ENCODE measurements at places on chromosomes 4 and X.

- DNase-seq, result no peak
Observed at GRCh38 chr4:24956091-24956490, 43.2 kb upstream of the CCDC149 start.

GRCh38 chr4:74549936-74550335 lies 105.0 kb downstream of the AREG start:
- DNase-seq, result no peak

DNA sequence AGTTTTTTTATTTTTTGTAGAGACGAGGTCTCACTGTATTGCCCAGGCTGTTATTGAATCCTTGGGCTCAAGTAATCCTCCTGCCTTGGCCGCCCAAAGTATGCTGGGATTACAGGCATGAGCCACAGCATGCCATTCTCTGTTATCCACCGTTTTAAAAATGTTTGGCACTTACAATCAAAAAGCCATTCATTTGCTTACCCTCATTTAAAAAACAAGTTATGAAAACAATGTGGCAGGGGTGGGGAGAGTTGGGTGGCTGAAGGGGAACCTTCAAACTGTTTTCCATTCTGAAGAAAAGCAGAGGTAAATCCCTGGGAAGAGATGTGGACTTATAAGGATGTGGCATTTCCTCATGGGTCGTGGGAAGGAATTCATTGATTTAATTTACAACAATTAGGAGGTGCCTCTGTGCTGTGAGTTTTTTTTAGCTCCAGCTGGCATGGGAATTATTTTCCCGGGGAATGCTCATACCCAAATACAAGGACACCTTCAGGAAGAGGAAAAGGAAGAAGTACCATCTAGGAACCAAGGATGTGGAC lies 103.5 kb downstream of the MID1 start:
- DNase-seq, result no peak

GRCh38 chr4:104210420-104210819 lies 284.3 kb downstream of the CXXC4 start:
- DNase-seq, result no peak

DNA sequence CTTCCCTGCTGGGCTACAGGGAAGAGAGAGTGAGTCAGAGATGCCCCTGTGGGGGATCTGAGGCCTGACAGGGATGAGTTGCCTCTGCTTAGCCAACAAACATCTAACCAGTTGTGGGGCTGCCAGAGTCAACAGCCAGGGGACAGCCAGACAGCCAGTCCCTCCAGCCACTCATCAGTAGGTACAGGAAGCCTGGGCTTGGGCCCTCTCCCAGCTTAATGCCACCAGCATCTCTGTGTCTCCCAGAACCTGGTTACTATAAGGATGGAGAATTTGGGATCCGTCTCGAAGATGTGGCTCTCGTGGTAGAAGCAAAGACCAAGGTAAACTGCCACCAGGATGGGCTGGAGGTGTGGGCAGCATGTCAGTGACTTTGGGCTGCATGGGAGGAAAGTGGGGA lies 17.3 kb upstream of the SASH3 start:
- DNase-seq, result no peak

- no peak for DNase-seq
Observed at GRCh38 chr4:3257556-3258482, 8.9 kb downstream of the MSANTD1 start.

DNA sequence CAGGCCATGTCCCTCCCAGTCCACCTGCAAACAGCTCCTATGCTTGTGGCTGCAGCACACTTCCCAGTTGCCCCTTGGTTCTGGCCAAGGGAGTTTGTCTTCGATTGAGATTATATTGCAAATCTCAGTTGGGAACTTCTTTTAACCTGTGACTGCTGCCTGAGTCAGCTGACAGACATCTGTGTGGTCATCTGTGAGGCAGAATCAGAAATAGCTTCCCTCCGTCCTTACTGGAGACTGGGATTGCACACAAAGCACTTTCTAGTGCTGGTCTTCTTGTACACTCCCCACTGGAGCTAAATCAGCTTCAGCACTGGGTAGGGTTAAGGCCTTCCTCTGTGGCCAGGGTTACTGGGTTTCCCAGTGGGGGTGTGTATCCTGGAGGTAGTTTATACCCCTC lies 34.3 kb downstream of the ZNF330 start:
- no peak for DNase-seq

DNA sequence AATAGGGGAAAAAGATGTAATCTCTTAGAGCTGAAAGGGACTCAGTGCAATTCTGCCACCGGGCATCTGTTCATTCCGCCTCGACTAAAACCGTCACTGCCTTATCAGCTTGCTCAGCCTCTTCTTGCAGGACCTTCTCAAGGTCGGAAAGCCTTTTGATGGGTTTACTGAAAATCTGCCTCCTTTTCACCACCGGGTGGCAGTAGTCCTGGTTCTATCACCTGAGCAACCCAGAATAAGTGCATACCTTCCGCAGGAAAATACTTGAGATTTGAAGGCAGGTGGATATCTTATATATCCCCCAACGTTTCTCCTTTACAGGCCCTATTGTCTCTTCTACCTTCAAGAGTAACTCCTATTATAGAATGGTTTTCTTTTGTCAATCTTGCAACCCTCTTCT lies 103.4 kb upstream of the PAK3 start:
- peak; percentile 6 for DNase-seq

GRCh38 chr4:104815665-104816064 lies 321.0 kb upstream of the CXXC4 start:
- DNase-seq, result no peak

DNA sequence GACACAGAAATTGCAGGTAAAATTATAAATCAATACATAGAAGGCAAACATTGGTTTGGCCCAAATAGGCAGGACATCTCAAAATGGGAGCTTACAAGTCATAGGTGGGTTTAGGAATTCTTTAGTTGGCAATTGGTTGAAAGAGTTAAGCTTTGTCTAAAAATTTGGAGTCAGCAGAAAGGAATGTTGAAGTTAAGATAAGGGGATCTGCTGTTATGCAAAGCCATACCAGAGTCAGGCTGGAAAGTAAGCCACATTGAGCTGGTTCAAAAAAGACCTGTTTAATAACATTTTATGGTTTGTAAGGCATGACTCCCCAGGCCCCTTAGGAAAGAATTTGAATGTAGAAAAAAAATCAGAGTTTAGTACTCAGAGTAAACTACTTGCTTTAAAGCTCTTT lies 92.6 kb downstream of the IL13RA2 start:
- DNase-seq, result no peak

DNA sequence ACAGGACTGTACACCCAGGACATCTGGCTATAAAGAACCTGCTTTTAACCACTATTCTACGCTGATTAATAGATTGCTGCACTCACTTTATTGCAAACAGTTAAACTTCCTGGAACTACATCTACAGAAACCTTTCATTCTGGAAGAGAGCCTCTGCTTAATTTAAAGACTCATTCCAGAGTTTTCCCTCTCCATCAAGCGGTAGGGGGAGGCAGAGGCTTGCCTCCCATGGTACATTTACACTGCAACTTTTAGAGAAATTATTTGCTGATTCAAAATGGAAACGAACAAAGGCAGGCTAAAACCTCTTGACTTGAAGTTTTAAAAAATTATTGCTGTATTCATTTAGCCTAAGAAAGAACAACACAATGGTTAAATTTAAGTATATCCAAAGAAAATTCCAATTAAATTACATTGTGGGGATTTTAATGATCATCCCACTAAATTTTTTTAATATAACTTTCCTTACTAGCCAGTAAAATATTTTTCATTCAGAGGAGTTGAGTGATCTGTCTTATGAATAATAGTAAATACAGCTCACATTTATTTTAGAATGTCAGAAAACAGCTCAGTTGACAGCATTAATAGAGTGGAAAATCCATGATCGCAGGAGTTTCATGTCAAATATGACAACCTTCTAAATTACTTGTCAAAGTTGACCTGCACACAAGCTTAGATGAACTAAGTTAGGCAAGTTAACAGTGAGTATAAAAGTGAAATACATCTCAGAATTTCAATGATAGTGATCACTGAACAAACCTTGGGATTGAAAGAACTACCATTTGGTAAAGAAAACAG lies 46.3 kb upstream of the PCDH10 start:
- DNase-seq, result no peak

GRCh38 chr4:67721770-67722597 lies 21.0 kb upstream of the UBA6 start:
- DNase-seq, result no peak

DNA sequence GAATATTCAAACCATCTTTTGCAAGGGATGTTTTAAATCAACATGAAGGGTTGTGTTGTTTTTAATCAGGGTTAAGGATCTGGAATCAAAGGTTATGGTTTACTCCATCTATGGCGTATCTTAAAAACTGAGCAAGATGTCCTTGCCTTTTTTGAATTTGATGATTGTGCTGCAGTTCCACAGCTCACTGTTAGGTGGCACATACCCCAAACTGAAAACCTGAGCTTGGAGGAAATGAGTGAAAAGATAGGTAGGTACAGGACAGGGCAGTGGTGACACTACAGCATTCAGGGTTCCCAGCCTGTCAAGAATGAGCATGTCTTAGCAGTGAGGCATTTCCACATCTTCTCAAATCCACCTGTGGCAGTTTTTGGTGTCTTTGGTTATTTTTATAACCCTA lies 13.1 kb upstream of the EOLA1 start:
- no peak for DNase-seq

DNA sequence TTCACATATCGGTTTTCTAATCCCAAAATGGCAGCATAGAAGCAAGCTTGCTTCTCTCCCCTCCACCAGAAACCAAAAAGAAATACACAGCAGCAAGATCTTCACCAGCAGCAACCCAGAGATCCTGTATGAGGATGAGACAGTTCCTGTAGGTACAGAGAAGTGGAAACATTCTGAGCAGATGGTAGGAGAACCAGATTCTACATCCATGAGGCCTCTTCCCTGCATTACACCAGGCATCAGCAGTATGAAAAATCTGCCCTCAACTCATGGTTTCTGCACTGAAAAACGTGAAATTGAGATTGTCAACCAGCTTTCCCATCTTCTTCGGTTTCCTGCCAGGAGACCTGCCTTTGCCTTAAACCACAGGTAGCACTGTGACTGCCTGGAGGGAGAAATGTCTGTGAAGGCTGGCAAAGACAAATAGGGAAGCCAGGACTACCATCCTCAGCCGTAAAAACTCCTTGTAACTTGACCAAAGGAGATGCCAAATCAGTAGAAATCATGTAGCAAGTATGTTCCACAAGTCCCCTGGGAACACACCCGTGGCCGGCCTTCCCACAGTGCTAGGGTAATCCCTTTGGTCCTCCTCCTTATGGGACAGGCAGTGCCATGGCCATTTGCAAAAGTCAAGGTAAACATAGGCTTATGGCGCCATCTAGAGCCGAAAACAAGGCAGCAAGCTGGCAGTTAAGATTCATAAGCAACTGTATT lies 24.0 kb upstream of the MTHFD2L start:
- DNase-seq, result peak; percentile 9

GRCh38 chrX:101659601-101660063 lies at the start of gene ARMCX2:
ARMCX2 (minus strand) TSS chrX:101659850; CDS start chrX:101657588, 2,262 bp downstream.
- DNase-seq, result no peak

DNA sequence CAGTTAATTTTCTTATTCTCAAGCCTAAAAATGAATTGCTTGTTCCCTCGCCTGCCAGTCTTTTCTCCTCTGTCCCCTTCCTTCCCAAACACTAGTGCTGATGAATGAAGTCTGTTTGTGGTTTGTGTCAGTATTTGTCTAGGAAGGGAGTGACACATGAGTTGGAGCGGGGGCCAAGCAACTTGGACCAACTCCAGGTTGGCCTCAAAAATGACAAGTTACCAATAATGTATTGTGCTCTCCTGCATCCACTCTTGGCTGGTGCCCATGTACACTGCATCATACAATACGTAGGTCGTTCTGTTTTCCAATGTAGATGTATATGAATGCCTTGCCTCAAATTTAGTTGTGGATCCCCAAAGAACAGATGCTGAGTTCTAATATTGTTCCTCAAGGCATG lies 223.0 kb upstream of the GPC4 start:
- no peak for DNase-seq

DNA sequence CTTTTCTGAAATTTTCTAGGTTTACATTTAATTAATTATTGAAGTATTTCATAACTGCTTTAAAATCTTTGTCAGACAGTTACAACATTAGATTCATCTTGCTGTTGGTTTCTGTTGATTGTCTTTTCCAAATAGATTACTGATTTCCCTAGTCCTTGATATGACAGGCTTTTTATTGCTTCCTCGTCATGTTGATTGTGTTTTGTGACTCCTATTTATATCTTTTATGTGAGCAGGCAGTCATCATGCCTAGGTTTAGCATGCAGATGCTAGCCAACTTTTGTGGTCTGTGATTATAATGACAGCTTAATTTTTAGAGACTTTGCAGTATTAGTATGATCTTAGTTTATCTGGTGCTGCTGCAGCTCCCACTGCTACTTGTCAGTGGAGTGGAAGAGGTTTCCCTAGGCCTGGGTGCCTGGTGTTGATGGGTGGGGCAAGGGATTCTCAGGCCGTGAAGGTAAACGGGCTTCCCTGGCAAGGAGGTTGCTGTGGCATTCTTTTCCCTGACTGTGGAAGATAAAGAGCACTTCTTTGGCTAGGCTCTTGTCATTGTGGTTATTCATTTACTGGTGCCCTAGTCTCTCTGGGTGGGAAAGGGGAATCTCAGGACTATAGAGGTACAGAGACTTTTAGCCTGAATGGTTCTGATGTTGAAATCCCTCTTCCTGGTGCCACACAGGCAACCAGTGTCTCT lies 65.7 kb downstream of the SERPINA7 start:
- DNase-seq, result no peak

DNA sequence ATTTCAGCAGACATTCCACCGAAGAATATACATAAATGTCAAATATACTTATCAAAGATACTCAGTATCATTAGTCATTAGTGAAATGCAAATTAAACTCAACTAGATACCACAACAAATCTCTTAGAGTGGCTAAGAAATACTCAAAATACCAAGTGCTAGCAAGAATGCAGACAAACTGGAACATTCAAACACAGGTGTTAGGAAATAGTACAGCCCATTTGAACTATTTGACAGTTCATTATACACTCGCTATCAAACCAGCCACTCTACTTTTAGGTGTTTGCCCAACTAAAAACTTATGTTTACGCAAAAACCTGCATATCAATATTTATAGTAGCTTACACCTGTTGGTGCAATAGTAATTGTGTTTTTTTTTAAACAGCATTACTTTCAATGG lies 8.8 kb downstream of the ADAM29 start:
- DNase-seq, result no peak

- DNase-seq, result no peak
Observed at GRCh38 chrX:152927858-152928760, 30.2 kb downstream of the ZNF185 start.

- DNase-seq, result no peak
Observed at GRCh38 chr4:2924765-2925301, 38.4 kb downstream of the NOP14 start.
